ENCODE measurements at places on chromosomes 16 and 17.

DNA sequence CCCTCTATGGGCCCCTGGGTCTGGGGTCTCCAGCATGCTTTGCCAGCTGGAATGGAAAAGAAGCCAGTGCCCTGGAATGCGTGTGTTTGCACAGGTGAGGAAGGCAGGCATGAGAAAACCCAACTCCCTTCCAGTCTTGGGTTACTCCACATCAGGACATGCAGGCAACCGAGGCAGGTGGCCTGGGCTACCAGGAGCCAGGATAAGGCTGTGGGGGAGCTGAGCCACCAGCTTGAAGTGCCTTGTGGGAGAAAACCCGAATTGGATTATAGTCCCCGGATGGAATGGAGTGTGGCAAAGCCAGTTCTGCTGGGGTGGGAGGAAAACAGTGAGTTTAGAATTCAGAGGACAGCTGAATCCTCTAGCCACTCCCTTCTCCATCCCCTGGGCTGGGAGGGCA, 7.2 kb downstream of the SRCIN1 start:
- DNase-seq, result peak; percentile 74

DNA sequence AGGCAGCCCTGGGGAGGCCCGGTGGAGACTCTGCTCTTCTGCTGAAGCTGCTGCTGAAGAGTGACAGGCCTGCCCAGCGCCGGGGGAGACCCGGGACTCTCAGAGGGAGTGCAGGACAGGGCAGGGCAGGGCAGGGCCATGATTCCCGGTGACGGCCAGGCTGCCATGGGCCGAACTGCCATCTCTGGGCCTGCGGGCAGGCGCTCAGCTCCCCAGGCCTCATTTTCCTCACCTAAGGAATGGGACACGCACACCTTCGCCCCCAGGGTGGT, 22.6 kb upstream of the SSTR5 start:
- DNase-seq, result no peak

GRCh38 chr16:2031081-2031577, 4.4 kb downstream of the NHERF2 start:
- DNase-seq, result no peak

- DNase-seq, result no peak
Observed at GRCh38 chr17:1617620-1618174, 10.9 kb downstream of the SLC43A2 start.

GRCh38 chr16:58306327-58306726, 11.5 kb upstream of the PRSS54 start:
- DNase-seq, result no peak

Measured in DMS 273 treated with DMSO at 0.1 percent for 48 hours (cell line).